ENCODE measurements at places on chromosomes 3 and 15.

GRCh38 chr3:169505577-169506230 is 157.8 kb downstream of the MECOM start:
- DNase-seq, result no peak

DNA sequence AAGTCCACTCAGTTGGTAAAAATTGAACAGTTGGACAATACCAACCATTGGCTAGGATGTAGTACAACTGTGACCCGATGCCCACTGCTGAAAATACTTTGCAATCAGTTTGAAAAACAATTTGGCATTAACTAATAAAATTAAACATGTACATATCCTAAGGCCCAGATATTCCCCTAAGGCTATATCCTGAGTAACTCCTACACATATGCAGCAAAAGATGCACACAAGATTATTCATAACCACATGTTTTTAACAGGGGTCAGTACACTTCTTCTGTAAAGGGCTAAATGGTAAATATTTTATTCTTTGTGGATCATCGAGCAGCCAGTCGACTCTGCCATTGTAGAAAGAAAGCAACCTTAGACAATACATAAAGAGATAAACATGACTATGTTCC is 116.3 kb downstream of the MEX3B start:
- no peak for DNase-seq

- DNase-seq, result no peak
Observed at GRCh38 chr15:65783872-65784271, 8.2 kb downstream of the DENND4A start.

- peak; percentile 97 for DNase-seq
Observed at GRCh38 chr15:70892002-70892911, at the start of the genes LRRC49 and THAP10. TSS of gene LRRC49 (plus strand) at chr15:70892826. CDS start at chr15:70892895, 69 bp downstream. TSS of gene THAP10 (minus strand) at chr15:70892433. CDS start at chr15:70892272, 161 bp downstream.

DNA sequence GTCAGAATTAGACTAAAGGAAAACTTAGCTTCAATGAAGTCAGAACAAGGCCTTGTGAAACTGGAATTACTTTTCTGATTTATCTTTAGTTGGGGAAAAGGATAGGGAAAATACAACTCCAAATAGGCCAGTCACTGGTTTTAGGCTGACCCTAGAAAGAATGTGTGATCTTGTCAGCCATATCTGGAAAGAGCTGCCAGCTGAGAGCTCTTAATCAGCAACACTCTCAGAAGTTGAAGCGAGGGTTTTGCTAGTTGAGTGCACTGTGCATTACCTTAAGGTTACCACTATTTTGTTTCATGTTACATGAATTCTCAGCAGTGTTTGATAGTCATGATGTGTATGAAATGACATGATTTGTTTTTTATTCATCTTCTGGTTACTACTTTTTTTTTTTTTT is 905.3 kb upstream of the ALCAM start:
- no peak for DNase-seq
